ENCODE measurements at places on chromosomes 12 and 14.

DNA sequence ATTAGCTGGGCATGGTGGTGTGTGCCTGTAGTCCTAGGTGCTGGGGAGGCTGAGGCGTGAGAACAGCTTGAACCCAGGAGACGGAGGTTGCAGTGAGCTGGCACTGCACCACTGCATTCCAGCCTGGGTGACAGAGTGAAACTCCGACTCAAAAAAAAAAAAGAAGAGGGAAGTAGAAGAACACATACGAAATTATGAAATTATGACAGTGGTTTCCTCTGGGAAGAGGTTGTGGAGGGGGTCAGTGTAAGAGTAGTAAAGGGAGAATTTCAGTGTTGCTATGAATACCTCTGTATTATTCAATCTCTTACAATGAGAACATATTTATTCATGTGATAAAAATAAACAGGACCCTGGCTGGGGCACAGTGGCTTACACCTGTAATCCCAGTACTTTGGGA is 24.7 kb upstream of the CSRNP2 start:
- DNase-seq = no peak

DNA sequence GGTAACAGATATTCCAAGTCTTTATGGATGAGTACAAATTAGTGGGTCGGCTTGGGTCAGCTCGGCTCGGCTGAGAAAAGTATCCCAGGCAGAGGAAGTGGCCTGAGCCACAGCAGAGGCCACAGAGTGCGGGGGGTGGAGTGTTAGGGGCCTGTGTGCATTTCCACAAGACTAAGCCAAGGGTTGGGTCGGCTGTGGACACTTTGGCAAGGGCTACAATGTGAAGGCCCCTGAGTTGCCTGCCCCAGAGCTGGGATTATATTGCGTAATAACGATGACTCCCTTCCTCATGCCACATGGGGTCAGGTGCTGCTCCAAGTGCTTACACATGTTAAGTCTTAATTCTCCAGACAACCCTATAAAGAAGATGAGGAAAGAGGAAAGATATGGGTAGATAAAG is 11.4 kb downstream of the EVL start:
- DNase-seq = no peak

GRCh38 chr12:48815126-48816110 is 2.9 kb upstream of the CACNB3 start:
- DNase-seq = peak; percentile 87

DNA sequence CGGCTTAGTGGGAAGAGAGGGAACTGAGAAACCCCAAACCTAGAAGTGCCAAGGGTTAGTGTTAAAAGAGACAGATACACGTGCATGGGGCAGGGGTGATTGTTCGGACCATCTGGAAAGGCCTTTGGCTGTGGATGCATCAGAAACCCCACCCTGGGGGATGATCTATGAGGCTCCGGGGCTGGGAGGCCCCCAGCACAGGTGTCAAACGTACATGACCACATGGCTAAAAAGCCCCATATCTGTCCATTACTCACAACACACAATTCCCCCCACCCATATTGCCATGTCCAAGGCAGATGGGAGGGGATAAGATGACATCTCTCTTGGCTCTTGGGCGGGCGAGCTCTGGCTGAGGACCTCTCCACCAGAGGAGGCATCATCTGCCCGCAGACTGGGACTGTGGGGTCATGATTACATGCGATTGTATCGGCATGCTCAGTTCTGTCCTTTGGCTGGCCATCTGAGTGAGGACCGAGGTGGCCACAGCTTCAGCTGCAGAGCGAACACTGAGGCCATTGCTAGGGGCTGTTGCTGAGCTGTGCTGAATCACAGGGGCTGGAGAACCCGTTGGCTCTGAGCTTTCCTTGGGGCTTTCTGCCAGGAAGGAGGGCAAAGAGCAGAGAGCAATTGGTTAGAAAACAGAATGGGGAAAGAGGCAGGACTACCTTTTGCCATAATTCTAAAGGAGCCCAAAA is 9.6 kb upstream of the NPFF start:
- no peak for DNase-seq

- no peak for DNase-seq
Observed at GRCh38 chr14:38410442-38410841, 154.5 kb upstream of the CLEC14A start.

- no peak for DNase-seq
Observed at GRCh38 chr12:52186118-52186840, 5.5 kb downstream of the KRT80 start.

GRCh38 chr12:14960548-14961465 is 594 bp downstream of the ARHGDIB start:
- DNase-seq = no peak

DNA sequence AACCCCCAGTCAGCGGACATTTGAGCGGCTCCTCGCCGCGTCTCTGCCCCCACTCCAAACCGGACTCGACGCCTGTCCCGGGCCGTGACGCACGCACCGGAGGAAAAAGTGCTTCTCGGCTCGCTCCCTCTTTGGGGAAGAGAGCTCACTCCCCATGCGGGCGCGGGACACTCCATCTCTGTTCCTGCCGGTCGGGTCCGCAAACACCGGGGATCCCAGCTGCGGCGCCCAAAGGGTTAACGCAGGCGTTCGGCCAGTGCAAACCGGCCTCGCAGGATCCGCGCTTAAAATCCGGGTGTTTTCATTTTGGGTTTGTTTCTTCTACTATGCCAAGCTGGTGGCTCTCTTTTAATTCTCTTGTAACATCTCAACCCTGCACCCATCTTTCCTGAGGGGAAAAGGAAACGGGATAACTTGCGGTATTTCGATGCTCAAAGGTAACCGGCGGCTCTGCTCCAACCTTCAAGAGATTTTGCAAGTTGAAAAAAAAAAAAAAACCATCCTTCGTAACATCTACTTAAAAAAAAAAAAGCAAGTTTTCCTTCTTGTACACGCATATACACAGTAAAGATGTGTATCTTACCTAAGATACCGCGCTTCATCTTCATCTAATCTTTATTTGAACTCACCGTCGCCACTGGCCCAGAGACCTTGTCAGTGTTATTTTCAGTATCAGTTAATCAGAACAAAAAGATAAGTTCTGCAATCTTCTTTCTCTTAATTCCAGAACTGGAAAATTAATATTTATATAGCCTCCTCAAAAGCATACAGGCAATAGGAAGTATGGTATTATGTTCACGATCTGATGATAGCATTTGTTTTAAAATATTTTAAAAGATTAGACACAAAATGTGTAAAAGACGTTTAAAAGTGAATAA is 1.6 kb upstream of the ATP2B1 start:
- peak; percentile 65 for DNase-seq

- DNase-seq = no peak
Observed at GRCh38 chr14:67622675-67623074, 3.0 kb downstream of the ARG2 start.

DNA sequence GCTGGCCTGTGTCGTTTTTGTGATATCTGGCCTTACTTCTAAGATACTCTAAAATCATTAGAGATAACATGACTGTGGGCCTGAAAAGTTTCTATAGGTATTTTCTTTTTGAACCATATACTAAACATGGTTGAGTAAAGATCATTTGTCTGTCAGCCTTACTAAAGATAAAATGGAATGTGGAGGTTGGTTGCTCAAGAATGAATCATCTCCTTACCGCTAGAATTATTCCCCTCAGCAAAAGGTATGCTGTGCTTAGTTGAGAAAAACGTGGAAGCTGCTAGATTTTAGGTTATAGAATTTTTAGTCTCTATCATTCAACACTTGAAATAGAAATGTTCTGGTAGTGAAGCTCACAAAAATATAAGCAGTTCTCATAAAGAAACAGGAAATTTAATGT is 407.3 kb downstream of the AEBP2 start:
- DNase-seq = no peak

DNA sequence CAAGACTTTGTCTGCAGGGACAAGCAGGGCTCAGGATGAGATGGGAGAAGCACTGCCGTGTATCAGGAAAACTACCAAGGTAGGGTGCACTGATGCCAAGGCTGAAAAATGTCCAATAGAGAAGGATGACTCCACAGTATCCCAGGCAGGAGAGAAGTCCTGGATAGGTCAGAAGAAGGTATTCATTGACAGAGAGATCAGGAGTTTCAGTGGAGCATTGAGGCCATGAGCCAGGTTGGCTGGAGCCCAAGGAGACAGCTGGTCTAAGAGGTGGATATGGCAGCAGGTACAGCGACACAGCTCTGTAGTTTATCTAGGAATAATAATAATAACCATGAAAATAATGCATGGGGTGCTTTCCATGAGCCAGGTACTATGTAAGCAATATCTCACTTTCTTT is 180.9 kb downstream of the EXOC5 start:
- no peak for DNase-seq

GRCh38 chr14:74506411-74506851 is 12.9 kb downstream of the ISCA2 start:
- DNase-seq = peak; percentile 20

DNA sequence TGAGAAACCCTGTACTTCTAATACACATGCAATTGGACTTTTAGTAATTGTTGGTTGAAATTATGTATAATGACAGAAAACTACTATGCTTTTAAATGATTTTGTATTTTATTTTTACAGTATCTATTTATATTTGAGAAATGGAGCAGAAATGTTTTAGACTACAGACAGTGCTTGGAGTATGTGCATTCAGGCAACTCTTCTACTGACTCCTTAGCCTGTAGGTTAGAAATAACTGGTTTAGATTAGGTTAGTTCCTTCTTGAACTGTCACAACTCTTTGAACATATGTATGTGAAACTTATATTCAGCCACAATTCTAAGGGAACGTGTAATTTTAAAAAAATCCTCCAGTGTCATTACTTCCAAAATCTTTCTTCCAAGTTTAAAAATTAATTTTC is 1.7 kb downstream of the FGFR1OP2 start:
- no peak for DNase-seq

- peak; percentile 40 for DNase-seq
Observed at GRCh38 chr14:77761205-77761931, 412 bp upstream of the SNW1 start.

GRCh38 chr12:14874882-14875281 is 10.8 kb downstream of the MGP start:
- no peak for DNase-seq

DNA sequence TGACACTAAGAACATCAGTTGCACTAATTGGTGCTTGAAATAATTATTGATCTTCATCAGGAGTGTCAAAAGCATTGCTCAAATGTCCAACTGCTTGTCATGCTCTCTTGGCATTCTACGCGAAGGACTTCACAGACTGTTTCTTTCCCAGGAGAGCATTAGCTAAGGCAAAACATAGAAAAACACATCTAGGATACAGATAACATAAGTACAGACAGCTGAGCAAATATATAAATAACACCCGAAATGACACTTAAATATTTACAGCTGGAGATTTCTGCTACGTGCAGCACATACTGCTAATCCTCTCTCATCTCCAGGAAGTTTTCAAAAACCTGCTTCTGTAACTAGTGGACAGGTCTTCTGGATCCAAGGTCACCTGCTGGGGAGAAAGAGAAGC is 120.0 kb upstream of the PRMT8 start:
- DNase-seq = no peak

GRCh38 chr14:98592611-98593170 is 679.3 kb downstream of the BCL11B start:
- DNase-seq = no peak

- DNase-seq = no peak
Observed at GRCh38 chr12:30691122-30691879, 4.4 kb downstream of the IPO8 start.

GRCh38 chr14:56189307-56189706 is 71.1 kb downstream of the PELI2 start:
- DNase-seq = no peak

DNA sequence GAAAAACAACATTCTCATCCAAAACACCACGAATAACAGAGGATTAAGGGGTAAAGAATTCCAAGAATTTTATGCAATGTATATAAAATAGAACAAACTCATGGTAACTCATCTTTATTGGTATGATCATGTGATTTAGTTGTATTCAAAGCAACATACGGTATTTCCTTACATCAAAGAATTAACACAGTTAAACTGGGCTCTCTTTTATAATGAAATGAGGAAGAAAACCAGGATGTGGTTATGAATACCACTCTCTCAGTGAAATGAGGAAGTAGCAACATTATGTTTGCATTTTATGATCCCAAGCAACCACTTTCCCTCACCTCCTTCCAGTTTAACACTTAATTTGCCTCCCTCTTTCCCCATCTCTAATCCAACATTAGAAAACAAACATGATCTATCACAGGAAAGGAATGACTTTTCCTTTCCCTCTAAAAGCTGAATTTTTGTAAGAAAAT is 22.9 kb downstream of the SPTLC2 start:
- no peak for DNase-seq

DNA sequence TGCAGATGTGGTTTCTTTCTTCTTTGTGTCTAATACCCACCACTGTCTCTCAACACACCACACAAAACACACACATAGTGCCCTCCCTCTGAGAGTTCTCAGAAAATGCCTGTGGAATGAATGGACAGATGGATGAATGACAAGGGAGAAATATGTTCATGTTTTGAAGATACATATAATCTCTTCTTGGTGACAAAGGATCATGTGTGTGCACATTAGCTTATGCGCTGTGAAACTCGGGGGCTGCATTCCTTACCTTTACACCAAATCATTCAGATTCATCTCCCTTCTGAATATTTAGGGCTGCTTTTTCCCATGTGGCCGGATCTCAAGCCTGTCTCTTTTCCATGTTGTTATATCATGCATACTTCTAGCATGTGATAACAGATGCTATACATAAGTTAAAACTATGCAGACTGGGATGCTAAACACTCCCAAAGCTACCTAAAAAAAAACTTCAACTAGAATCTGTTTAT is 111.4 kb downstream of the EPS8 start:
- no peak for DNase-seq

GRCh38 chr12:92118826-92119536 is 26.7 kb downstream of the BTG1 start:
- DNase-seq = no peak

GRCh38 chr12:5557906-5558305 is 126.0 kb downstream of the NTF3 start:
- no peak for DNase-seq

- DNase-seq = no peak
Observed at GRCh38 chr12:67752226-67752732, 103.7 kb downstream of the DYRK2 start.

GRCh38 chr12:67390273-67390672 is 121.1 kb downstream of the CAND1 start:
- no peak for DNase-seq

DNA sequence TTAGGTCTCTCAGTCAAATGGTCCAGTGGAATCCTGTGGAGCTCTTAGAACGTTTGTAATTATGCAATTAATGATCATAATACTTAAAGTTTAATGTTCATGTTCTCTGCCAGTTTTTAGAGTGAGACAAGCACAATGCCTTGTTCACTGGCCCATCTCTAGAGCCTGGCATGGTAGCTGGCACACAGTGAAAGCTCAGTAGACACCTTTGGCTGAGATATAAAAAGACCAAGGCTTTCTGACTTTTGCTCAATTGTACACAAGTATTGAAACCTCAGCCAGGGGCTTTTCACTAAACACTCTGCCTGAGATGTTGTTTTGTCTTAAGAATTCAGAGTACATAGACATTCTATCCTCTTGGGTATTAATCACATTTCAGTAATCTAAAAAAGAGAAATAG is 241.8 kb upstream of the ATP2B1 start:
- no peak for DNase-seq

GRCh38 chr12:121693155-121693687 is 19.3 kb upstream of the TMEM120B start:
- no peak for DNase-seq

- no peak for DNase-seq
Observed at GRCh38 chr12:116220756-116221155, 56.7 kb downstream of the MED13L start.

All from mucosa of descending colon (tissue), 3 donors.